Central memory CD4-positive, alpha-beta T cell (primary cell): ENCODE measurements at places on chromosomes 6 and 20.

GRCh38 chr6:132962936-132963868, 148.8 kb downstream of the RPS12 start:
- peak; percentile 9 for DNase-seq

DNA sequence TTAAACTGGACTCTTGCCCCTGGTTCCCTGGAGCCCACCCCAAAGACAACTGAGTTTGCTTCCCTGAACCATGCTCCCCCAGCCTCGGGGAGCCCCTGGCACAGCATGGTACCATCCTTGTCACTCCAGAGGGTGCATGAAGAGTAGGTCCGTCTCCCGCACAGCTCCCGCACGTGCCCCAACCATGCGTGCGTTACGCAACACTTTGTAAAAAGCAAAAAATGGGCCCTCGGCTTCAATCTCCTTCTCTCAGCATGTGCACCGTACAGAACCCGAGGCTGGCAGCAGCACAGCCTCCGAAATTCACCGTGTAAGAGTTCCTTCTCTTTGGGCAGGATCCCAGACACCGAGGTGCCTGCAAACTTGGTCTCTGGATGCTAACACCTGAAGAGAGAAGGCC, 5.6 kb downstream of the PMEPA1 start:
- no peak for DNase-seq

GRCh38 chr6:109979033-109979921, 1.2 kb downstream of the GPR6 start:
- DNase-seq = no peak

DNA sequence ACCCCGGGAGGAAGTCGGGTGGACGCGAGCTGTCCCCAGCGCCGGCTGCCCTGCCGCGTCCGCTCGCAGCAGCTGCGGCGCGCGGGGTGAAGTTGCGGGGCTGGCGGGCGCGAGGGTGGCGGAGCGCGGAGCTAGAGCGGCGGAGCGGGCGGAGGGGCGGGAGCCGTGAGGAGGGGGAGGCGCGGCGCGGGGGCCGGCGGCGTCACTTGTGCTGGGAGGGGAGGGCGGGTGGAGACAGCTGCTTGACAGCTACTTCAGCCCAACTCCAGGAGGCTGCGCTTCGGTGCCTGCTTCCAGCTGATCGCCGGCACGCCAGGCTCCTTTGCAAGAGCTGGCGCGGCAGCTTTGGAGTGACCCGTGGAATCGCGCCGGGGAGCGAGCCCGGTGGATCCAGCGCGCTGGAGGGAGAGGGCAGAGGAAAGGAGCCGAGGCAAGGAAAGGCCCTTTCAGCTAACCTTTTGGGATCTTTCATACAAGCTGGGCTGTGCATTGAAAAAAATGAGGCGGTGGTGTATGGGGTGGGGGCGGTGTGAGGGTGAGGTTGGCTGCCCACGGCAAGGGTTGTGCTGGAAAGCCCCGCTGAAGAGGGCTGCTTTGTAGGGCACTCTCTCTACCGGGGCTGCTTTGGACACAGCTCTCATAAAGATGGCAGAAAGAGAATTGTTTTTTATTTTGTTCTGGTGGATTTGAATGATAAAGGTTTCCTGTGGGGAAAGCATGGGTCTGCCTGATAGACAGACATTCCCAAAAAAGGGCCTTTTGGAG, 24.6 kb downstream of the RIPOR2 start:
- peak; percentile 35 for DNase-seq

- peak; percentile 8 for DNase-seq
These were observed 770 bp downstream of the KIF3B start for GRCh38 chr20:32278199-32278643.

GRCh38 chr20:34250005-34250404, 8.8 kb downstream of the ASIP start:
- DNase-seq = no peak

GRCh38 chr6:7440476-7440875, 50.9 kb downstream of the RIOK1 start:
- DNase-seq = no peak

GRCh38 chr6:25254671-25255070, 24.5 kb upstream of the CARMIL1 start:
- DNase-seq = no peak

DNA sequence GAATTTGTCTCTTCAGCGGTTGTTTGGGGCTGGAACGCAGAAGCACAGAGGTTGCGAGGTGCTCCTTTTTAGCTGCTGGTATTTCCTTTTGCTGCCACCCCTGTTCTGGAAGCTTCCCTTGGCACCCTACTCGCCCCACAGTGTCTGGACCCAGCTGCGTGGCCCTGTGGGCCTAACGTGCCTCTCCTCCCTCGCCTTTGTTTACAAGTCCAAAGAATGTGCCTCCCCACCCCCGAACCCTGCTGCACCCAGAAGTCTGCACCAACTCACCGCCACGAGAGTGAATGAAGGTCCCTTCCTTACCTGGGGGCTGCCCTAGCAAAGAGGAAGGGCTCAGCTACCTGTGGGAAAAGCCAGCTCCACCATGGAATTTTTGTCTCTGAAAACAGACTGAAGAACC, 139.7 kb upstream of the RPS6KA2 start:
- DNase-seq = no peak

GRCh38 chr6:144314003-144314485, 28.9 kb downstream of the UTRN start:
- no peak for DNase-seq

DNA sequence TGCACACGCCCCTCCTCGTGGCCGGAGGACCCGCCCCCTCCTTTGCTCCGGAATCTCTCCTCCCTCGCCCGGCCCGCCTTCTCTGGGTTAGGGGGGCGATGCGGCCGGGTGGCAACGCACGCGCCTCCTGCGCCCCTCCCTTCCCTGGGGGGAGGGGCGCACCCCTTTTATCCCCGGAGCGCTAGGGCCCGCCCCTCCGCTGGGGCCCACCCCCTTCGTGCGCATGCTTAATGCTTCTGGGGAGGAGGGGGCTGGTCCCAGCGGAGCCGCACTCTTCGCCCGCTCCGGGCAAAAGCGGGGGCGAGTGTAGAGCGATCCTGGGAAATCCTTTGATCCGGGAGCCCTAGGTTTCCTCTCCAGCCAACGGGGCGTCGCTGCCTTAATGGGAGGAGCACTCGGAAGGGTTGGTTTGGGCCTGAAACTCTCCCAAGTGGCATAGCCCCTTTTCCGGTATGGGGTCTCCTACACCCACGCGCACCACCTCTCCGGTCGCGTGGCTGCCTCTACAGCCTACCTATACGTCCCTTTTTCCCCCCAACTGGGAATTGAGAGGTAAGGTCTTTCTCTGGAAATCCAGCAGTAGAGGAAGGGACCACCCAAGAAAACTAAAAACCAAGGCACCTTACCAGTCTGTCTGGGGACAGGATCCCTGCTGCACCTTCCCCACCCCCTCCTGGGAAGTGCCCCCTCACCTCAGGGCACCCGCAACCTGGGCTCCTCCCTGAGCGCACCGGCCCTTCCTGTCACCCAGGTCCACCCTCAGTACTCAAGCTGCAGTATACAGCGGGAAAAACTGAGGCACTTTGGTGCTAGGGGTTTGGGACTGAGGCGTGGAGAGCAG, 2.1 kb downstream of the SOX12 start:
- peak; percentile 66 for DNase-seq

GRCh38 chr6:30163090-30163917, at the start of gene TRIM15:
Gene TRIM15 (plus strand): TSS chr6:30163546. CDS start chr6:30163685, 139 bp downstream.
- no peak for DNase-seq

DNA sequence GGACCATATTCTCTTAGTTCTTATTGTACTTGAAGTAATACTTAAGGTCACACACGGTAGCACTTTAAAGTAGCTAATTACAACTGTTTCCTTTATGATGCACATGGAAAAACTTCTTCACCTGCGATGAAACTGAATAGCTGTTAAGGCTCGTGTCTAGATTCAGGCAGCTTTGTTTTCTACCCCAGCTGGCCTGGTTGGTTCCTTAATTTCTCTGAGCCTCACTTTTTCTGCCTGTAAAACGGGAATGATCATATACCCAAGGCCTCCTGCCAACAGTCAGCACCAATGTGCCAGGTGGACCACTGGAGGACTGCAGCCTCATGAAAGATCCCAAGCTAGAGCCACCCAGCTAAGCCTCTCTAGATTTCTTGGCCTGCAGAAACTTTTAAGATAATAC, 35.0 kb downstream of the EDN3 start:
- no peak for DNase-seq

GRCh38 chr6:38792356-38792755, 77.2 kb downstream of the DNAH8 start:
- DNase-seq = no peak

- DNase-seq = no peak
These were observed 553.7 kb downstream of the COL12A1 start for GRCh38 chr6:74651948-74652842.

DNA sequence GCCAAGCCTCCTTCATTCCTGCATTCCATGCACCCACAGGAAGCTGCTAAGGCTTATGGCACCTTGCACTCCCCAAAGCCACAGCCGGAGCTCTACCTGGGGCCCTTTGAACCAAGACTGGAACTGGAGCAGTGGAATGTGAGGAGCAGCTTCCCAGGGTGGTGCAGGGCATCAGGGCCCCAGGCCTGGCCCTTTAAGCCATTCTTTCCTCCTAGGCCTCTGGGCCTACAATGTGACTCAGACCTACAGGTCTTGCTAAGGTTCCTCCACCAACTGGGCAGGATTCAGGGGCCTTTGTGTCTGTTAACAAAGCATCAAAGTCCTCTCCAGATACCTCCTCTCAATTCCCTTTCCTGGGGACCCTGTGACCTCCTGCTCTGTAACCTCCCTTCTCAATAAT, 36.2 kb downstream of the SF3B5 start:
- DNase-seq = no peak

DNA sequence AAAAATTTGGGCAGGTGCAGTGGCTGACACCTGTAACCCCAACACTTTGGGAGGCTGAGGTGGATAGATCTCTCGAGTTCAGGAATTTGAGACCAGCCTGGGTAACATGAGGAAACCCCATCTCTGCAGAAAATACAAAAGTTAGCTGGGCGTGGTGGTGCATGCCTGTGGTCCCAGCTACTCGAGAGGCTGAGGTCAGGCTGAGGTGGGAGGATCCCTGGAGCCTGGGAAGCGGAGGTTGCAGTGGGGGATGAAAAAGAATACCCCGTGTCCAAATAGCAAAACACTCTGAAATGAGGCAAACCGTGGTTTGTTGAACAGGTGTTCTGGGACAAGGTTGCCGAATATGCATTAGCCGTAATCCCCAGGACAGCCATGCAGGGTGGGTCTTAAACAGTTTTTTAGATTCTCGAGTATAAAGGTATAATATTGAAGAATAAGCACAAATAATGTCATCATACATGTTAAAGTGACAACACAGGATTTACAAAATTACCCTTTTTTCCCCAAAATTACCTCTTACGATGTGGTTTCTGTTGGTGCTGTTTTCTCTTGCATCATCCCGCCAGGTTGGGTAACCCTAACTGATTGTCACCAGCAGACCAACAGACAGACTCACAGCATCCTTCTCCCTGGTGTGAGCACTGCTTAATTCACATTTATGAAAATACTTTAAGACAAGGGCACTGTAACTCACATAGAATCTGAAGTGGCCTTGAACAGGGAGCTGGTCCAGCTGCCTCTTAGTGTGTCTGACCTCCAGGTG, 9.1 kb downstream of the DNAJC5 start:
- DNase-seq = no peak

GRCh38 chr20:43569282-43569681, 10.5 kb downstream of the SGK2 start:
- no peak for DNase-seq

DNA sequence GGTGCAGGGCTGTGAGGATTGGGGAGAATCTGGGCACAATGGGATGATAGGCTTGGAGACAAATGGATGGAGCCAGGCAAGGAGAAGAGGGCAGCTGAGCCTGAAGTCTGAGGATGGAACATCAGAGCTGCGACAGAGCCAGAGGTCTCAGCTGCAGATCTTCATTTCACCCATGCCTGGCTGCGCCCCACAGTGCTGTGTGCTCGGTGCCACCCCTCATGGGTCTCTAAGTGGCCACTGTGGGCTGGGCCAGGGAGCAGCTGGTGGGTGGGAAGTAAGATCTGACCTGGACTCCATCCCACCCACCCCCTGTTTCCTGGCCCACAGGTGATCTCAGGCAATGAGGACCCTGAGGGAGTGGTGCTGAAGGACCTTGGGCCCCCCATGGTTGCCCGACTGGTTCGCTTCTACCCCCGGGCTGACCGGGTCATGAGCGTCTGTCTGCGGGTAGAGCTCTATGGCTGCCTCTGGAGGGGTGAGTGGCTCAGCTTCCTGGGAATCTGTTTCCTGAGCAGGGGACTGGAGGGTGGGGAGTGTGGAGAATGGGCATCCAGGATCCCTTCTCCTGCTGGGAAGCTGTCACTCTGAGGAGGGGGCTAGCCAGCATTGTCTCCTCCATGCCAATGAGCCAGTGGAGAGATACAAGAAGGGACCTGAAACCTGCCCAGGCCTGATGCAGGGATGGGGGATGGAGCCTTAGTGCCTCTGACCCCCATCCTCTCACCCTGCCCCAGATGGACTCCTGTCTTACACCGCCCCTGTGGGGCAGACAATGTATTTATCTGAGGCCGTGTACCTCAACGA, 6.5 kb downstream of the DDR1 start:
- DNase-seq = no peak

DNA sequence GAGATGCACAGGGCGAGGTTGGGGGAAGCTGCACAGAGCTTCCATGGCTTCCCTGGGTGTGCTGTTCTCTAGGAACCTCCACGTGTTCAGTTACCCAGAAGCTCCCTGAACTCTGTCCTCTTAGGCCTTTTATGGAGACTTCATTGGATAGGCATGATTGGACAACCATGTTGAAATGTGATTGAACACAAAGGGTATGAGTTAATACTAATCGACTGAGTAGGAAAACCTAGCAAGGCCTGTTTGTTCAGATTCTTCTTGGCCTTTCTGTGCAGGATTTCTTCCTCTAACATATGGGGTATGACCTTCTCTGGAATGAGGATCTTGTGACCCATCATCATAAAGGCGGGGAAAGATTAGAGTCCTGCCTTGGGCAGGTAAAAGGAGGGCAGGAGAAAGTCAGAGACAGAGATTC, 70.7 kb upstream of the SMIM29 start:
- DNase-seq = no peak

DNA sequence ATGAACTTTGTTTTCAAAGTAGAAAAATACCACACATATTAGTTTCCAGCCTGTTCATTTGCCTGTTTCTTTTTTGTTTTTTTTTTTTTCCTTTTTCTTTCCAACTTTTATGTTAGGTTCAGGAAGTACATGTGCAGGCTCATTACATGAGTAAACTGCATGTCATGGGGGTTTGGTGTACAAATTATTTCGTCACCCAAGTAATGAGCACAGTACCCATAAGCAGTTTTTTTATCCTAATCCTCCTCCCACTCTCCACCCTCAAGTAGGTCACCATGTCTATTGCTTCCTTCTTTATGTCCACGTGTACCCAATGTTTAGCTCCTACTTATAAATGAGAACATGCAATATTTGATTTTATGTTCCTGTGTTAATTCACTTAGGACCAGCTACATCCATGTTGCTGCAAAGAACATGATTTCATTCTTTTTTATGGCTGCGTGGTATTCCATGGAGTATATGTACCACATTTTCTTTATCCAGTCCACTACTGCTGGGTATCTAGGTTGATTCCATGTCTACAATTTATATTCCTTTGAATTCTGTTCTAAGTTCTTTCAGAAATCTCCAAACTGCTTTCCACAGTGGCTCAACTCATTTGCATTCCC, 31.8 kb downstream of the SNX14 start:
- DNase-seq = no peak

DNA sequence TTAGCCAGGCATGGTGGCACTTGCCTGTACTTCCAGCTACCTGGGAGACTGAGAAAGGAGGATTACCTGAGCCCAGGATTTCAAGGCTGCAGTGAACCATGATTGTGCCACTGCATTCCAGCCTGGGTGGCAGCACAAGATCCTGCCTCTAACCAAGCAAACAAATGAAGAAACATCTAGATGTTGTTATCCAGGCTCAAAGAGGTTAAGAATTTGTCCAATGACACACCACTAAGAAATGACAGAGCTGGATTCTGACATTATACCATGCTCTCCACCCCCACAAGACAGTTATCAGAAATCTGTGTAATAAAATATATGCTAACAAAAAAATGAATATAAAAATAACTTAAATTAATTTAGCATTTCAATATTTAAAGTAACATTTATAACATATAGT, 925.5 kb upstream of the SLC35B3 start:
- no peak for DNase-seq
